ENCODE measurements at places on chromosomes 11 and 22.

GRCh38 chr11:36431429-36432092, 78.5 kb downstream of the TRAF6 start:
- peak; percentile 40 for DNase-seq

- DNase-seq: no peak
These were observed 11.3 kb downstream of the CUL5 start for GRCh38 chr11:108019870-108020540.

GRCh38 chr11:7906481-7906880, 24.6 kb downstream of the OR10A6 start:
- no peak for DNase-seq

- DNase-seq: no peak
These were observed 90.5 kb downstream of the GALNT18 start for GRCh38 chr11:11531131-11531908.

DNA sequence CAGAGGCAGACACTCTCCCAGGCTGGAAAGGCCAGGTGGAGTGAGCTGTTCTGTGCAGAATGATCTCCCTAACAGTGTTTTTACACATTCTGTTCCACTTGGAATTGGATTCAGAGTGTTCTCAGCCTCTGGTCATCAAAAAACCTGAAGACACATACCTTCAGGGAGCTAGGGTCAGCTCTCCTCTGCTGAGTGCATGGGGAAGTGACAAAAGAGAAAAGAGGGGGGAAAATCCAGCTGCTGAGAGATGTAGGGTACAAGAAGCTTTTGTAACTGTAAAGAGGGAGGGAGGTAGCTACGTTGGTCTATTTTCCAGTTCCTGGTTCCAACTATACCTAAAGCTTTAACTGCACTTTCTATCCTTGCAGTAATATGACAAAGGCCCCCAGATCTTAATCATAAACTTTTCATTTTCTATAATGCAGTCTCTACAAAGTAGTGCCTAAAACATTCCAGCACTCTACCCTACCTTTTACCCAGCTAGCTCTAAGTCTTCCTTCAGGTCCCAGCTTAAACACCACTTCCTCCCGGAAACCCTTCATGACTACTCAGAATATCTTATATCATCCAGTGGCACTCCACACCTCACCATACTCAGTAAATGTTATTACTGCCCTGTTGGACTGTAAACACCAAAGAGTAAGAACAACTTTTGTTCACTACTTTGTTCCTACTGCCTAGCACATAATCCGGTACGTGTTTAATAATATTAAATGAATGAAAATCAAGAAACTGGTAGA, 9.2 kb downstream of the MAPK1 start:
- DNase-seq: no peak

- DNase-seq: no peak
These were observed at the start of gene C1QTNF6 for GRCh38 chr22:37187891-37188761. Gene C1QTNF6 (minus strand): TSS chr22:37188247. CDS start chr22:37188213, 34 bp downstream.

GRCh38 chr22:35454416-35455054, 54.6 kb downstream of the MCM5 start:
- no peak for DNase-seq

DNA sequence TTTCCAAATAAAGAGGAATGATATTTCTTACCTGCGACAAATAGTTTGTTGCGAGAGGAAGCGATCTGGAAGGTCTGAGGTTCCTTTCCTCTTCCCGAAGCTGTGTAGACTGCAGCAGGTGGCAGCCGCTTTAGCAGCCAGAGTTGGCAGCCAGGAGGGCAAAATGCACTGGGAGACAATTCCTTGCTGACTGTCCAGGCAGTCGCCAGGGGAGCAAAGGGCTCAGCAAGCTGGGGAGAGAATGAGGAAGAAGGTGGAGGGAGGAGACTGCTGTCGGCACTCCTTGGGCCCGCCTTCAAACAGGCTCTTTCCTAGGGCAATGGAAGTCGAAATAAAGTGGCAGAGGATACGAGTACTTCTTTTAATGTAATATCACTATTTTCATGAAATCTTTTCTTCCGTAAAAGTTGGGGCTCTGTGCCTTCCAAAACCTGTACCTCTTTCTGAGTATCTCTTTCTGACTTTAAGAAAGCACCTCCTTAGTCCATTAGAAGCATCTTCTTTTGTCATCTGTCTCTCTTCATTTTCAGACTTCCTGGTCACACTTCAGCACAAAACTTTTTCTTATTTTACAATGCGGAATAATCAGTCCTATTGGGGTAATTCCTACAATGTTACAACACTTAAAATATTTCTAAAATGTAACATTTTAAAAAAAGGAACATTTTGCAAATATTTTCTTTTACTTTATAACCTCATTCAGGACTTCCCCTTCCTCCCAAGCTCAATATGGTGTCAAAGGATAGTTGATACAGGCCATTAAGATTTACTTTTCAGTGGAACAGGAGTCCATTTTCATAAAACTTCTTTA, at the start of gene IL18:
Gene IL18 (minus strand): TSS at position 220 of the 811 bp plus-strand sequence. CDS start 9,041 bp downstream, outside the sequence.
- DNase-seq: no peak

Data from stimulated activated naive CD4-positive, alpha-beta T cell treated with Interleukin-2 at 50 U/mL for 16 hours (primary cell).